Forelimb muscle (tissue), 1 donor: ENCODE measurements at places on chromosomes 7 and 10. TPM values are rescaled to one million over a fixed set of nuclear protein-coding genes. Genes with fewer than 3 reads are reported as not detected.
A peak's percentile ranks its signal among the peaks of the same experiment; 100 is the strongest.

DNA sequence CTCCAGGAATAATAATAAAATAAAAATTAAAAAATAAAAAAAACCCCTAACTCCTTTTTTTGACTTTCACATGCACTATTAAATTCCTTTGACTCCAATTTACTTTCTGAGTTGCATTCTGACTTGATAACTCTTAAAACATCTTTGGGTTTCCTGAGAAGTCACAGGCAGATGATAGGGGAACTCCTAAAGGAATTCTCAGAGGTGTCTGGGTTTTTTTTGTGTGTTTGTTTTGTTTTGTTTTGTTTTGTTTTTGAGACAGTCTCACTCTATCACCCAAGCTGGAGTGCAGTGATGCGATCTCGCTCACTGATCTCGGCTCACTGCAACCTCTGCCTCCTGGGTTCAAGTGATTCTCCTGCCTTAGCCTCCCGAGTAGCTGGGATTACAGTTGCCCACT lies 52.7 kb upstream of the APBB1IP start:
- DNase-seq, result no peak

The ERVW-1 gene
- polyA plus RNA-seq, result 1.4 TPM

The CYP3A7 gene
- 0.24 TPM for polyA plus RNA-seq

- DNase-seq, result no peak
Observed at GRCh38 chr7:158811894-158812293, 17.4 kb downstream of the ESYT2 start.

The MTPN gene
- polyA plus RNA-seq, result 91.8 TPM

- DNase-seq, result no peak
Observed at GRCh38 chr7:70856901-70857630, 274.9 kb upstream of the GALNT17 start.

DNA sequence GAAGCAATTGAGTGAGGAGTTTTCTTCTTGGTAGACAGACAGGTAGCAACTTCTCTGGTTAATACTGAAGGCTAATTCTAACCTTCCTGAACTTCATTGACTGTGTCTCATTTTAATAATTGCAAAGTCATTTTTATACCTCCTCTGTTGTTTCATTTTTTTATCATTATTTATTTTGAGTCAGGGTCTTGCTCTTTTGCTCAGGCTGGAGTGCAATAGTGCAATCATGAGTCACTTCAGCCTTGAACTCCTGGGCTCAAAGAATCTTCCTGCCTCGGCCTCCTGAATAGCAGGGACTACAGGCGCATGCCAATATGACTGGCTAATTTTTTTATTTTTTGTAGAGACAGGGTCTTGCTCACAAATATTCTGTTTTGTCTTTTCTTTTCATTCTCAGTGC lies 45.4 kb downstream of the APBB1IP start:
- no peak for DNase-seq

The SEMA3E gene
- 1.6 TPM for polyA plus RNA-seq

The CALCR gene
- 11.1 TPM for polyA plus RNA-seq

DNA sequence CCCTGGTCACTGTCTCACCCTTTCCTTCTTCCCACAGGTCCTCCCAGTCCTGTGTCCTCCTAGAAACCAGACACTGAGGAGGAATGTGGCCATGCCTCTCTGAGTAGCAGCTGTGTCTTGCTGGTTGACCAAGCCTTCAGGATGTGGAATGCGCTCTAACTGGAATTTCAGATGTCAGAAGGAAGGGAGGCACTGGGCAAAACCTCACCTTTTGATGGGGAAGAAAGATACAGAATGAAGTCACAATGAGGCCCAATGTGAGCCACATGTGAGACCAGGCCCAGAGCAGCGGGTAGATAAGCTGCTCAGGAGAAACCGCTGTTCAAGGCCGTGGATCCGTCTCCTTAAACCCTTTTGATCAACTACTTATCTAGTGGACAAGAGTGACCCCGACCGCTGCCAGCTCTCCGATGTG lies 54.8 kb upstream of the ECHDC3 start:
- no peak for DNase-seq

- DNase-seq, result no peak
Observed at GRCh38 chr7:77425101-77426051, 9.2 kb upstream of the GSAP start.

DNA sequence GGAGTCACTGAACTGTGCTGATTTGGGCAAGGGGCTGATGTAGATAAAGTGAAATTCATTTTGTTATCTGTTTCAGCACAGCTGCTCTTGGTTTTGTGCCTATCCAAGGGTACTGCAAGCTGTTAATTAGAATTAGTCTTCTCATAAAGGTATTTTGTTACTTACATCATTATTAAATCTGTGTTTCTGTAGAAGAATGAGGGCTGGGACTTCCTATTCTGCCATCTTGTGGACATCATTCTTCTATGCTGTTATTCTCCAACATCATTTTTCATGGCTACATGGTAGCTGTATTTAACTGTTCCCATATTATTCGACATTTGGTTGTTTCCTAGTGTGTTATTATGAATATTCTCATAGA lies 76.2 kb upstream of the CCDC71L start:
- no peak for DNase-seq

DNA sequence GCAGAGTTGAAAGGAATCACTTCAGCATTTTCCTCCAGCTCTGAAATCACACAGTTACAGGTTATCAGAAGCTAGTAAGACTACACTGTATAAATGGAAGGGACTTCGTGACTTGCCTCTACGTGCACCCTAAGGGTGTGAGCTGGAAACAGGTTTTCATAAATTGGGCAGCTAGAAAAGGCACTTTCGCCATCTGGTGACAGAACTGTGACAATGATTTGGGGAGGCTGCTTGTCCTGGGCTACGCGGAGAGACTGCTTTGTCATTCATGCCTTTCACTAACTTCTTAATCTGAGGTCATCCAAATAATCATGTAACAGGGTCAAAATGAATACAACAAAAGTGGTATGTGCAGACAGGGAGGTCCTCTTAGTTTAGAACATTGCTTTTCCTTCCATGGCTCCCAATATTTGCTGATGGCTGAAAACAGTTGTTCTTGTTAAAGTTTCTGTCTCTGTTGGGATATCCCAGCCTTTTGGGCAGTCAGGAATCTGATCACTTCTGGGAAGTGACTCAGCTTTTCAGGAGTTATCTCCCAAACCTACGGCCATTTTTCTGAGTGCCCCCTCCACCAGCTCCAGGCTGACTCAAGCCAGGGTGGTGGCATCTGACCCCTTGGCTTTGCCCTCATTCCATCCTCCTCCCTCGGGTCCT lies 17.8 kb downstream of the VWC2 start:
- DNase-seq, result peak; percentile 9

The MALRD1 gene
- 0.57 TPM for polyA plus RNA-seq

The NXPH1 gene
- not detected for polyA plus RNA-seq

- DNase-seq, result no peak
Observed at GRCh38 chr7:5574770-5575269, 151.2 kb upstream of the TNRC18 start.

The AGR2 gene
- 14.2 TPM for polyA plus RNA-seq

DNA sequence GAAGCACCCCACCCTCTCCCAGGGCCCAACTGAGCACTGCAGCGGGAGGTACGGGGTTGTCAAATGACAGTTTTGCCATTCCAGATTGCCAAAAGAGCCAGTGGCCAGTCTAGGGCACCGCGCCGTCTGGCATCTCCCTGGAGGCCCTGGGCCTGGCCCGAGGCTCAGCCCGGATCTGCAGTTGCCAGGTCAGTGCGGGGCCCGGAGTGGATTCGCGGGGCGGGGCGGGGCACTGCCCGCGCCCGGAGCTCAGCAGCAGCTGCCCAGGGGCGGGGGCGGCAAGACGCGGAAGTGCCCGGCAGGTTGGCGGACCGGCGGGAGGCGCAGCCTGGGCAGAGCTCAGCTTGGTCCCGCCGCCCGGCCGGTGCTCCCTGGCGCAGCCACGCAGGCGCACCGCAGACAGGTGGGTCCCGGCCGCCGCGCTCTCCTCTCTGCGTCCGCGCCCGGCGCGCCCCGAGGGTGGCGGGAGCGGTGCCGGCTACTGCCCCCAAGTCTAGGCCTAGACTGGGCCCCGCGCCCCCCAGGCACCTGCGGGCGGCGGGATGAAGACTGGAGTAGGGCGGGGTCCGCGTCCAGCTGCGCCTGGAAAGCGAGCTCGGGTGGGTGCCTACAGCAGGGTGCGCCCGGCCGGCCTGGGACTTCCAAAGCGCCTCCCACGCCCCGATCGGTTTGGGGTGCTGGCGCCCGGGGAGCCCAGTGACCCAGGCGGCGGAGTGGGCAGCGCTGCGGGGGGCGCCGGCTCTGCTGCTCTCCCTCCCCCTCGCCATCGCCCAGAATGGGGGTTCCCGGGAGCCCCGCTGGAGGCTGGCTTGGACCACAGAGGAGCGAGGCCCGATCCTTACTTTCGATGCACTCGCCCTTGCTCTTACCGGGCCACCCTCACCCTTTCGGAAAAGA lies at the start of gene IRF5:
TSS of gene IRF5 (plus strand) at position 281 of the 897 bp plus-strand sequence. CDS start 4,155 bp downstream, outside the sequence.
- no peak for DNase-seq

DNA sequence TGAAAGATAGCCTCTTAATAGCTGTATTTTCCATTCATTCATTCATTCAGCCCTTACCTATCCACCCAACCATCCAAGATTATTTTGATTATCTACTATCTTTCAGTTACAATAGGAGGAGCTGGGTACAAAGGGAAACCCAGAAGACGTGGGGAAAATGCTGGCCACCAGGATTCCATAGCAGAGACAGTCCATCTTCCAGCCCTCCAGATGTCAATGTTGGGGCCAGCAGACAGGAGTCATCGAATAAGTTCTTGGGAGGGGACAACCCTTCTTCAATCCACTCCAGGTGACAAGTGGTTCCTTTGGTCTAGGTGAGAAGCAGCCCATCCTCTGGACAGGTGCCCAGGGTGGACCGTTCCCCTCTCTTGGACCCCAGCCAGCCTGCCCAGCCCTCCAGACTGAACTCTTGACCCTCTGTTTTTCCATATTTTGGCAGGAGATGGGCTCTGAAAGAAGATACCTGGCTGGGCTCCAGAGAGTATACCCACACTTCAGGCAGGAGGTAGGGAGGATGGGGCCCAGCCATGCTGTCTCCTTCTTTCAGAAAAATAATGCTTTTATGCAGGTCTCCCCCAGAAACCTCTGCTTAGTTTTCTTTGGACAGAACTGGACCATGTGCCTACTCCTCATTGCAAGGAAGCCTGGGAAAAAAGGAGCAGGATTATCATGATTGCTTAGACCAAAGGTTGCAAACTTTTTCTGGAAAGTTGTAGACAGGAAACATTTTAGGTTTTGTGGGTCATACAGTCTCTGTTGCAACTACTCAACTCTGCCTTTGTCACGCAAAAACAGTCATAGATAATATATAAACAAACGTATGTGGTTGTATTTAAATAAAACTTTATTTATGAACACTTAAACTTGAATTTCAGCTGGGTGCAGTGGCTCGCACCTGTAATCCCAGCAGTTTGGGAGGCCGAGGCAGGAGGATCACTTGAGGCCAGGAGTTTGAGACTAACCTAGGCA lies 95.5 kb upstream of the SMNDC1 start:
- DNase-seq, result no peak

The ITGB1 gene
- 364 TPM for polyA plus RNA-seq

The C7orf33 gene
- polyA plus RNA-seq, result 1.1 TPM

The PTN gene
- polyA plus RNA-seq, result 44.9 TPM

DNA sequence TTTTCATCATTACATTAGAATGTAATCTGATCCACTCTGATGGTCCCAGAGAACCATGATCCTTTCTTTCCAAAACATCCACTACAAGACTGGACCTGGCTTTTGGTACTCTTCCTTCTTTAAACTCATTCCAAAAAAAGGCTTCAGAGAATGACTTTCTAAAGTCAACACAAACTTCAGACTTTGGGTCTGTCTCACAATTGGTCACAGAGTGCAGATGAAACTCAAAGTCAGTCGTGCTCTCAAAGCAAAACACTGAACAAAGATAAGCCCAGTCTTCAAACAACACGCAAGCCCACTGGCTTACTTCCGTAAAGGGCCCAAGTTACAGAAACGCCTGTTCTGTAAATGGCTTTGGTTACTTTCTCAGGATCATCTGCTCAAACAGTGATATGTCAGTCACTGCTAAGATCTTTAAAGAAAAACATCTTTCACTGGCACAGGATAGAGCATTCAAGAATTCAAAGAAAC lies 250.9 kb upstream of the MKLN1 start:
- DNase-seq, result no peak

GRCh38 chr7:31957090-31957720 lies 113.0 kb downstream of the PDE1C start:
- no peak for DNase-seq

GRCh38 chr10:131856441-131857094 lies 44.2 kb upstream of the PPP2R2D start:
- no peak for DNase-seq

- DNase-seq, result no peak
Observed at GRCh38 chr10:133467286-133467911, 13.7 kb downstream of the SCART1 start.

The LOXL4 gene
- polyA plus RNA-seq, result 9.5 TPM

- DNase-seq, result no peak
Observed at GRCh38 chr10:97277551-97277950, 14.9 kb downstream of the ARHGAP19 start.

The NPTX2 gene
- 7.4 TPM for polyA plus RNA-seq

GRCh38 chr10:27512548-27512947 lies 8.4 kb downstream of the RAB18 start:
- DNase-seq, result no peak

- peak; percentile 73 for DNase-seq
Observed at GRCh38 chr7:47818796-47819606, 129.3 kb downstream of the PKD1L1 start.

GRCh38 chr10:110481919-110482318 lies 15.8 kb upstream of the DUSP5 start:
- DNase-seq, result no peak
